Epithelial cell of prostate (primary cell): ENCODE measurements at places on chromosomes 3 and 15.

GRCh38 chr3:51836606-51837005 is 24.8 kb upstream of the IQCF2 start:
- no peak for DNase-seq

- no peak for DNase-seq
Observed at GRCh38 chr15:94282269-94283250, 51.2 kb downstream of the MCTP2 start.

- DNase-seq, result no peak
Observed at GRCh38 chr15:100061944-100062343, 279.8 kb downstream of the ADAMTS17 start.

DNA sequence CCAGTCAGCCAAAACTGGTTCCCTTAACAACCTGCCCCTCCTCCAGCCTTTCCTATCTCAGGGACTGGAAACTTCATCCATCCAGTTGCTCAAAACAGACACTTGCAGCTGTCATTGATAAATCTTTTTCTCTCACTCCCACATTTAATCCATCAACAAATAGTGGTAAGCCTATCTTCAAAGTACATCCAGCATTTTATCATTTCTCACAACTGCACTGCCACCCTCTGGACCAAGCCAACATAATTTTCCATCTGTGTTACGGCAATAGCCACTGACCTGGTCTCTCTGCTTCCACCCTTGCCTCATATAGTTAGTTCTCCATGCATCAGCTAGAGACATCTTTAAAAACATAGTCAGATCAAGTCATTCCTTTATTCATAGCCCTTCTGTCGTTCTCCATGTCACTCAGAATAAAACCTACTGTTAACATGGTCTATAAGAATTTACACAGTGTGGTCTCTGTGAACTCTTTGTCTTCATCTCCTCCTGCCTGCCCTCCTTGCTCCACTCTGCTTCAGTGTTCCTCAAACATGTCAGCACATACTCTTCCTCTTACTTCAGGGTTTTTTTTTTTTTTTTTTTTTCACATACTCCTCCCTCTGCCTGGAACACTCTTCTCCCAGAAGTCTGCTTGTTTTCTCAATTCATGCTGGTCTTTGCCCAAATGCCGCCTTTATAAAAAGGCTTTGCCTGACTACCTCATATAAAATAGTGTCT is 102.5 kb upstream of the COL6A5 start:
- no peak for DNase-seq

GRCh38 chr15:52153900-52154895 is 37.0 kb downstream of the GNB5 start:
- no peak for DNase-seq

GRCh38 chr15:84604826-84605553 is 4.2 kb downstream of the ZSCAN2 start:
- no peak for DNase-seq

DNA sequence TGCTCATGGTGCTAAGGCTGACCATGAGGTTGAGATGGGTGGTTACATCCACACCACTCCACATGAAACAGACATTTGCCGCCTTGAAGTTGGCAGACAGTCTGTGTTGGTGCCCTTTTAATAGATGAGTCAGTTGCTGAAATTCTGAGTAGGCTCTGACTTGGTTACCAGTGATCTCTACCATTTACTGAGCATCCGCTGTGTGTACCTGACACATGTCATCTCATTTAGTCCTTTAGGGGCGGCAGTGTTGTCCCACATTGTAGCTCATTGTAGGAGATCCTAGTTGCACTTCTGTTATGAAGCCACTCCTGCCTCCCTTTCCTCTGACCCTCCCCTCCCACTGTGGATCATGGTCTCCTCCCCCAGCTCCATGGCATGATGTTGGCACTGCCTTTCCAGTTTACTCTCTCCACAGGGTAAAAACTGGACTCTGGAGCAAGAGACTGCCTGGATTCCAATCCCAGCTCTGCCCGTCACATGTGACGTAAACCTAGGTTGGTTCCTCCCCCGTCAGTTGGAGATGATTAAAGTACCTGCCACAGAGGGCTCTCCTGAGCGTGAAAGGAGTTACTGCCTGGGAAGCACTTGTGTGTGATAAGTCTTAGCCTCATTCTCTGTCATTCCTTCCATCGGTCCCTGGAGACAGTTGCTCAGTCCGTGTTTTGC is 21.6 kb downstream of the SLCO3A1 start:
- DNase-seq, result no peak

- no peak for DNase-seq
Observed at GRCh38 chr3:66350601-66351000, 129.8 kb downstream of the SLC25A26 start.

- DNase-seq, result no peak
Observed at GRCh38 chr15:85000937-85001336, 19.3 kb downstream of the PDE8A start.

DNA sequence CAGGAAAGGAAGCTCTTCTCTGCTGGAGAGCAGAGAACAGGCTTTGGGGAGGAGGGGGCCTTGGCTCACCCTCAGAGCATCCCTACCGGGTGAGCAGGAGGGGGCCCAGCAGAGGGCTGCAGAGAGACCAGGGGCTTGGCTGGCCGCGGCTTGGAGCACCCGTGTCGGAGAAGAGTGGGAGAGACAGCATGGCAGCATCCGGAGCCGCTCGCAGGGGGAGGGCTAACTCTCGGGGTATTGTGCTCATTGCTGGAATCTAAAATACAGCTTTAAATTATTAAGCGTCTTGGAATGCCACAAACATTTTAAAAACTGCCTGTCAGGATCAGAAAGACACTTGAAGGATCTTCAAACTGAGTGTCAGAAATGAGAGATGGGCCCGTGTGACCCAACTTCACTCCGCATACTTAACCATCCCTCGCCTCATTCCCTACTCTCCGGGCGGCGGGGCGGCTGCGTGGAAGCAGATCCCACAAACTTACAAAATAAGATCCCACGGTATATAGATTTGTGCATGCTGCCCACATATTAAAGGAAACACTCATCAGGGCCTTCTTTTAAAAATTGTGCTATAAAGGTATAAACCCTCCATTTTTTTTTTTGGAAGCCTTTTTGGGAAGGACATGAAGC is 53.9 kb downstream of the EIF4E3 start:
- DNase-seq, result no peak

GRCh38 chr3:42632146-42632545 is 21.4 kb upstream of the ZBTB47 start:
- no peak for DNase-seq

DNA sequence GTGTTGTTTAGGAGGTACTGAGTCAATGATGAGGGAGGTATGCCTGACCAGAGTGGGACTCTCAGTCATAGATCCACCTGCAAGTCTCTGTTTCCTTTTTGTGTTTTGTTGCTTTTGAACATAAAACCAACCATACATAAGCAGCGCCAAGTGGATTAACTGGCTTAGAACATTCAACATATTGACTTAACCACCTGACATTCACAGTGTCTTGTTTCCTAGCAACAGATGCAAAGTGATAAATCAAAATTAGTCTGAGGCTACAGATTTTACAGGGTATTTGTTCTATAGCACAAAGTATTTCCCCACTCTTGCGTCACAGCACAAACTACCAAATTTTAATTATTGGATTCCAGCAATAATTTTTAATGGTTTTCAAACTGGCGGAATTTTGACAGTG is 283.8 kb downstream of the BBX start:
- no peak for DNase-seq

DNA sequence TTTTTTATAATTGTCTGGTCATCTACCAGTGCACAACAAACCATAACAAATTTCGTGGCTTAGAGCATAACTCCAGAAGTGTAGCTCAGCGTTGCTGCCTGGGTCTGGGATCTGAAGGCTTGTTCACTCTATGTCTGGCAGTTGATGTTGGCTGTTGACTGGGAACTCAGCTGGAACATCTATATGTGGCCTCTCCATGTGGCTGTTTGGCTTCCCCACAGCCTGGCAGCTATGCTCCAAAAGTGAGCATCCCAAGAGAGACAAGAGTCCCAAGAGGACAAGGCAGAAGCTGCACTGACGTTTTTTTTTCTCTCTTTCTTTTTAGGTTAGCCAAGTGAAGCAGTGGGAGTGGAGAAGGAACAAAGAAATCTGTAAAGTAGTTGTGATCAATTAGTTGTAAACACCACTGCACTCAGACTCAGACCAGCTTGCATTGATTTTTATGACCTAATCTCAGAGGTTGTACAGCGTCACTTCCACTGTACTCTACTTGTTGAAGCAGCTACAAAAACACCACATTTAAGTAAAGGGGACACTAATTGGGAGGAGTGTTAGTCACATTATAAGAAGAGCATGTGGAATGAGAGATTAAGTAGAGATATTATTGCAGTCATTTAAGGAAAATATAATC is 2.5 kb upstream of the GPR176 start:
- DNase-seq, result no peak
